Cortex of kidney (tissue), 1 donor: ENCODE measurements at places on chromosomes 2 and 18.

GRCh38 chr2:39145906-39146421, 25.1 kb upstream of the SOS1 start:
- no peak for DNase-seq

DNA sequence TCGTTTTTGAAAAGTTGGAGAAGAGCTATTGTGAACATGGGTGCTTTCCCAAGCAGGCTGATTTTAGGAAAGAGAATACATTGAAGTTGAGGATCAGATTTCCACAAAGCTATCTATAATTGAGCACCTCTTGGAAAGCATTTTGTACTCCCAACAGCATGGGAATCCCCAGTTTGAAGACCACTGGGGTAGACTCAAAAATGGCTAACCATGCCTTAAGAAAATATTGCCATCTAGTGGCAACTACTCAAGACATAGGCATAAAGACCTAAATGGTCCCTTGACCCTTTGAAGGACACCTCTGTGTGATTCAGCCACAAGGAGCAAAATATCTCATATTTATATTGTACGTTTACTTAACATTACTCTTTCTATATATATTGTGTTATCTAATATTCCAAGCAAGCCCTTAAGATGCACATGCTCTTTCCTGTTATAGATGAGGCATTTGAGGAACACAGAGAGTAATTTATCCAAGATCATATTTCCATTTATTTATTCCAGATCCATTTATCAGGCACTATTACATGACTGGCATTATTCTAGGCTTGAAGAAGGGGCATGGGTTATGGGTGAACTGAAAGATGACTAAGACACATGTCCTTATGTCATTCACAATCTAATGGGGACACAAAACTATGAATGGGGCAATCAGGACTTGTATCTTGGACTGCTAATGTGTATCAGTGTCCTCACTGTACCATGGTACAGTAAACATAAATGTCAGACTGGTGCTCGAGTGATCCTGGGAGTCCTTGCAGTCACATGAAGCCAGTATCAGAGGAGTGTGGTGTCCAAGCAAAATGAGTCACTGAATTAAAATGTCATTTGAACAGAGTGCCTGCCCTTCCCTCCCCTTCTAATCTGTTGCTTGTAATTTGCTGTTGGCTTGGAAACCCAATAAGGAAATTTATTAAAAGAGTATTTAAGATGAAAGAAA, 121.0 kb upstream of the XPO1 start:
- no peak for DNase-seq

DNA sequence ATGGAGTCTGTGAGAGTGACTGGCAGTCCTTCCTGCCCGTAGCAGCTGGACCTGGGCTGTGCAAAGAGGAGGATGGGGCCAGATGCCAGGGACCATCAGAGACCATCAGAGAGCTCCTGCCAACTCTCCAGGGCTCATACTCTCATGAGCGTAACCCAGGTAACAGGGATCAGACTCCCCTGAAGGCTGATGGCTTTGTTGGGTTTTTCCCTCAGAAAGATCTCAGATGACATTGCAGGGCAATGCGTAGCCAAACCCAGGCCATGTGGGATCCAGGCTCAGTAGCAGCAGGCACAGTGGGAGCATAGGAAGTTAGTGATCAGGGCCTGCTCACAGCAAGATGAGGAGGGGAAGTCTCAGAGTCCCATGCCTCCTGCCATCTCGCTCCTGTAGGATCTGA, 218.0 kb downstream of the LOXHD1 start:
- no peak for DNase-seq

GRCh38 chr18:48009116-48009745, 78.8 kb upstream of the SMAD2 start:
- no peak for DNase-seq

DNA sequence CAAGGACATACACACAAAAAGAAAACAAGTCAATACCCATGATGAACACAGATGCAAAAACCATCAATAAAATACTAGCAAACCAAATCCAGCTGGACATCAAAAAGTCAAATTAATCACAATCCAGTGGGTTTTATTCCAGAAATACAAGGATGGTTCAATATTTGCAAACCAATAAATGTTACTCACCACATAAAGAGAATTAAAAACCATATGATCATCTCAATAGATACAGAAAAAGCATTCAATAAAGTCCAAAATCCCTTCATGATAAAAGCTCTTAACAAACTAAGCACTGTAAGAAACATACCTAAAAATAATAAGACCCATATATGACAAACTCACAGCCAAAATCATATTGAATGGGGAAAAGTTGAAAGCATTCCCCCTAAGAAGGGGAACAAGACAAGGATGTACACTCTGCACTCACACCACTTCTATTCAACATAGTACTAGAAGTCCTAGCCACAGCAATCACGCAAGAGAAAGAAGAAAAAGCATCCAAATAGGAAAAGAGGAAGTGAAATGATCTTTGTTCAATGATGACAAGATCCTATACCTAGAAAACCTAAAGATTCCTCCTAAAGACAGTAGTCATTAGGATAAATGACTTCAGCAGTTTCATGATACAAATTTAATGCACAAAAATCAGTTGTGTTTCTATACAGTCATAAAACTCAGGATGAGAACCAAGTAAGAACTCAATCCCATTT, 62.6 kb downstream of the TRAPPC8 start:
- no peak for DNase-seq

- no peak for DNase-seq
These were observed 142.4 kb upstream of the SIX3 start for GRCh38 chr2:44799105-44799504.

DNA sequence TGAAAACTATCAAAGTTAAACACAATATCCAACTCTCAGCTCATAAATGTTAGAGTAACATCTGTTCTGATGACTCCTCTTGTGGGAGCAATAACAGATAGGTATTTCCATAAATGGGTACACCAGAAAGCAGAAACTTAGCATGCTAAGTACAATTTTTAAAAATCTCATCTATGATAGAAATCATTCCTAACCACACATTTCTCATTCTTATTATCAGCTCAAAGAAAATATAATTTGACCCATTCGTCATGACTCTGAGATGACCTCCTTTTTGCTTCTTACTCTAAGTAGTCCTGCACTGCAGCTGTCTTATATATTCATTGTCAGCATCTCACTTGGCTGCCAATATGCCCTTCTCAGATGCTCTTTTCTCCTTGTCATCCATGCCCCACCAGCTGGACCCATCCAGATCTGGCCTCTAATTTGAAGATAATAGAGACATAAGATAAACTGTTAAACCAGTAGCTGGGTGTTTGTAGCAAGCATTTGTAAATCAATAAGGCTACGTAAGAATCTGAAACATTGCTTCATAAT, 298.3 kb downstream of the KCNS3 start:
- DNase-seq = no peak
